Choroid plexus epithelial cell (primary cell): ENCODE measurements at places on chromosomes 5 and 9.

- DNase-seq: no peak
Observed at GRCh38 chr5:14235872-14236271, 92.7 kb downstream of the TRIO start.

DNA sequence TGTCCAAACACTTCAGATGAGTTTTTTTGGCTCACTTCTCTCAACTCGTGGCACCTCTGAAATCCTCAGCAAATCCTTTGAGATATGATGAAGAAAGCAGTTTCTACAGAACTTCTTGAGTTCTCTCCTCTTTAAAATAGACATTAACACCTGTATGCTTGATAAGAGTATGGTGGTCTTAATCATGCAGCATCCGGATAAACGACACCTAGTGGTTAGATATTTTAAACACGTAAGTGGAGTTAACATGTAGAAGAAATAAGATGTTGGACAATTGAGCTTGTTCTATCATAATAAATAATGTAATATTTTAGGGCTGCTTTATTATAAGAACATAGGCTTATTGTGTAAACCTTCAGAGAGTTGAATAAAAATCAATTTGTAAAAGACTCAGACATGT, 324.8 kb downstream of the CYLC2 start:
- DNase-seq: peak; percentile 3

- no peak for DNase-seq
Observed at GRCh38 chr9:113742878-113743277, 133.2 kb upstream of the ZNF618 start.

DNA sequence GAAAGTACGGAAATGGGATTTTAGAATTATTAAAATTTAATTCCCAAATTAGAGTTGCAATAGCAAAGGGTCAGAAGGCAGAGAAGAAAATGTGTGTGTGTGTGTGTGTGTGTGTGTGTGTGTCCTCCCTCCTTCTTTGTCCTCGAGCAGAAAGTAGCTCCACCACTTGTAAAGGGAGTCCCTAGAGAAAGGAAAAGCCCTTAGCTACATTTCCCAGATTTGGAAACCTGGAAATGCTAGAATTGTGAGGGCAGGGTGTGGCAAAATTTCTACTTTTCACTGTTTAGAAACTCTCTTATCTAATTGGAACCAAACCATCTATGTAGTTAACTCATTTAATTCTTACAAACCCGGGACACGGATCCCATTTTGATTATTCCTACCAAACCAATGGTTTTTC, 33.2 kb upstream of the LIFR start:
- no peak for DNase-seq

GRCh38 chr9:101366038-101366756, 18.6 kb downstream of the BAAT start:
- DNase-seq: no peak

DNA sequence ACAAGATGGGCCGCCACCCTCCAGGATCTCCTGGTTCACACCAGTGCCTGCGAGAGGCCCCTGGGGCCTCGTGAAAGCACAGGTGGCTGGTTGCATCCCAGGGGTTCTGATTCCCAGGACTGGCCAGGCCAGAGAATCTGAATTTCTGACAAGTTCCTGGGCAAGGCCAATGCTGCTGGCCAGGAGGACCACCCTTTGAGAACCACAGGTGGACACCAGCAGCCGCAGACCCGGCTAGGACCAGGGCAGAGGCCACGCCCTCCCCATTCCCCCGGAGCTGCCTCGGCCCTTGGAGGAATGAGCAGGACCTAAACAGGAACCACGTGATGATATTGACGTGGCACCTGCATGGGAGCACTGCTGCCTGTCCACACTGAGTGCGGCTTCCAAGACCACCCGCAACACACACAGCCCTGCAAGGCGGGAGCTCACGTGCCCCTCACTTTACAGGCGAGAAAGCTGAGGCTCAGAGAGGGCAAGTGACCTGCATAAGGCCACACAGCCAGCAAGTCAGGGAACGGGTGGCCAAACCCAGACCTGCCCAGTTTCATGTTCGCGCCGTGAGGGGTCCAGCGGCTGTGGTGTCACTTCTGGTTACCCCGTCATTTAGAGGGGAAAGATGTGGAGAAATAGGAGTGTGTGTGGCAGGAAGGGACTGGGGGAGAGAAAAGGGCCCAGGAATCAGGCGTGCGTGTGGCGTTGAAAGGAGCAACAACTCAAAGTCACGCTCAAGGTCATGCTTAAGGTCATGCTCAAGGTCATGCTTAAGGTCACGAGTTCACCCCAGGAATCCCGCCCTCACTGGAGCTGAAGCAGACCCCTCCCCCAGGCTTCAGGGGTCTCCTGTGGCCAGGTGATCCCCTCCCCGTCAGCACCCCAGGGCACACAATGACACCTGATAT, 105.9 kb upstream of the IER5L start:
- DNase-seq: no peak

GRCh38 chr5:4207486-4207885, 611.9 kb downstream of the IRX1 start:
- no peak for DNase-seq

- no peak for DNase-seq
Observed at GRCh38 chr5:58088941-58089340, 370.9 kb downstream of the PLK2 start.

DNA sequence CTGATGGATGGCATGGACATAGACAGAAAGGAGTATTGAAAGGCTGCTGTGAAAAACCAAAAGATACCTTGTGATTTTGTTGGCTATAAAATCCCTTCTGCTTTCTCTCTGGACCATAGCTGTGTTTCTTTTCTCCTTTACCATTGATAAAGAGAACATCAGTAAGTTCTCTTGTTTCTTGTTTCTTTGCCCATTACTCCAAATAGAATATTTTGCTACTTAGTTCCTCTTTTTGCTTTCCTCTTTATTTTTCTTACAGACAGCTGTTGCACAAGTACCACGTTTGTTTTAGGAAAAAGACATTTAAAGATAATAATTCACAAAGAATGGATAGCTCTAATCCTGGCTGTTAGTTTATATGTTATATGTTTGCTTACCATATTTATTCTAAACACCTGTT, 1129.2 kb downstream of the DTWD2 start:
- DNase-seq: no peak

DNA sequence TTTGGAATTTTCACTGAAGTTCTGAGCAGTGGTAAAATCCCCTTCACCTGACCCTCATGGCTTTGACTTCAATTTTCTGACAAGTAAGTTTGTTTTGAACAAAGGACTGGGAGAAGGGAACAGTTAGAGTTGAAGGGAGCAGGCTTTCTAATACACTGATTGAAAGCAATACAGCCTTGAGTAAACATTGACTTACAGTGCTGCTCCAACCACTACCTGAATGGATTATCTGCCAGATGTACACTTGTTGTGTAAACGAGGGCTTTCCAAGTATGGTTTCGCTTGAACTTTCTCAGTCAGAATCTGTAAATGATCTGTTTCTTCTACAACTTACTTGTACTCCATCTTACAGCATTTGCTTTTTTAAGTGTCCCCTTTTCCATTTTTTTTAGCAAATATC, 1414.9 kb upstream of the NUDT12 start:
- DNase-seq: no peak

DNA sequence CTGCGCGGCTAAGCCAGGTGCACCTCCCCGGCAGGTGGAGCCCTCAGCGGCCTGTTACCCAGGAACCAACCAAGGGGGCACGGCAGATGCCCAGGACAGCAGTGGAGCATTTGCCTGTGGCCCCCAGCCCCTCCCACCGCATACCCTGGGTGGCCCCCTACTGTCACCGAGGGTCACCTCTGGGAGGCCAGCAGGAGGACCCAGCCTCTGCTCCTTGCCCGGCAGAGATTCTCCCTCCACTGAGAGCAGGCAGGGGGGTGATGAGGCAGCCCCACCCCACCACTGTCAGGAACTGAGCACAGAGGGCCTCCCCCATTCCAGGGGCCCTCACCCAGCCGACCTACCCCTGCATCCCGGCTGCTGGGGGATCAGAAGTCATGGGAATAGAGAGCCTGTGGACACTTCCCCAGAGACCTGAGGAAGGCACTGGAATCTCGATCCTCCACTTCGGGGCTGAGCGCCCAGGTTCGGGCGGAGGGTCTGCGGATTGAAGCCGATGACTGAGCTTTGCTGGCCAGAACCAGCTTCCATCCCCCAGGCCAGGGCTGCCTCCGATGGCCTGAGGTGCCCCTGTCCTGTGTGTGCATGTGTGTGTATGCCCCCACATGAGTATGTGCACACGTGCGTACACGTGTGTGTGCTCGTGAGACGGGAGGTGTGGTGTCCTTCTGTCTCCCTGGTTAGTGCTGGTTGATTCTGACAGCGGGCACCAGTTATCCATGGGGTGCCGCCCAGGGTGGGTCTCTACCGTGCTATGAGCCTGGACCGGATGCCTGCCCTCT, at the start of gene QRFP:
QRFP (minus strand) TSS at position 580 of the 782 bp plus-strand sequence. CDS start 2,974 bp downstream, outside the sequence.
- no peak for DNase-seq

DNA sequence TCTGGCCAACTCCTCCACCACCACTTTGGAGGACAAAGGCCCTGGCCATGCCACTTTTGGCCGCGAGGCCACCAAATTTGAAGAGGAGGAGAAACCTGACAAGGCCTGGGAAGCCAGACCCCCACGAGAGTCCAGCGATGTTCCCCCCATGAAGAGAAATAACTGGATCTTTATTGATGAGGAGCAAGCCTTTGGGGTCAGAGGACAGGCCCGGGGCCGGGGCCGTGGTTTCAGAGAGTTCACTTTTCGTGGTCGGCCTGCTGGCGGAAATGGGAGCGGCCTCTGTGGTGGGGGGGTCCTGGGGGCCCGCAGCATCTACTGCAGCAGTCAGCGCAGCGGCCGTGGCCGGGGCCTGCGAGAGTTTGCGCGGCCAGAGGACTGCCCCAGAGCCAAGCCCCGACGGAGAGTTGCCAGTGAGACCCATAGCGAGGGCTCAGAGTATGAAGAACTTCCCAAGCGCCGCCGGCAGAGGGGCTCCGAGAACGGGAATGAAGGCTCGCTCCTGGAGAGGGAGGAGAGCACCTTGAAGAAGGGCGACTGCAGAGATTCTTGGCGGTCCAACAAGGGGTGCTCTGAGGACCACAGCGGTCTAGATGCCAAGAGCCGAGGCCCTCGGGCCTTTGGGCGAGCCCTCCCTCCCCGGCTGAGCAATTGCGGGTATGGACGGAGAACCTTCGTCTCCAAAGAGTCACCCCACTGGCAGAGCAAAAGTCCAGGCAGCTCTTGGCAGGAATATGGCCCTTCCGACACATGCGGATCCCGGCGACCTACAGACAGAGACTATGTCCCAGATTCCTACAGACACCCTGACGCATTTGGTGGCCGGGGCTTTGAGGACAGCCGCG, 27.4 kb upstream of the POMT1 start:
- no peak for DNase-seq

- DNase-seq: no peak
Observed at GRCh38 chr5:128101676-128102075, 18.1 kb downstream of the SLC12A2 start.

- peak; percentile 86 for DNase-seq
Observed at GRCh38 chr5:81164936-81165335, 68.2 kb upstream of the CKMT2 start.

GRCh38 chr9:27489087-27489876, 34.8 kb upstream of the IFNK start:
- no peak for DNase-seq

- no peak for DNase-seq
Observed at GRCh38 chr9:120944434-120944843, 17.8 kb upstream of the TRAF1 start.

DNA sequence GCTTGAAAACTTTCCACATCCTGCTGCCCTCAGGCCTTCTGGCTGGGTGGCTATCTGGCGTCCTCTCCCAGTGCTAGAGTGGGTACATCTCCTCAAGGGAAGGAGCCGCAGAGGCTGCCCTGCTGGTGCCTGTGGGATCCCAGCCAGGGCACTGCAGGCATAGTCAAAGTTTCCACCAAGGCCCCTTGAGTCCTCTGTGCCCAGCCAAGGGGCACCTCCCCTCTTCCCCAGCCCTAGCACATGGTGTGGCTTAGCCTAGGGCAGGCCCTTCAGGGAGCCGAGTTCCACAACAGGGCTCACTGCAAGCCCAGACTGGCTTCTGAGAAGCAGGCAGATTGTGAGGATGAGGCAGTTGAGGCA, 103.2 kb downstream of the RGS3 start:
- DNase-seq: no peak

DNA sequence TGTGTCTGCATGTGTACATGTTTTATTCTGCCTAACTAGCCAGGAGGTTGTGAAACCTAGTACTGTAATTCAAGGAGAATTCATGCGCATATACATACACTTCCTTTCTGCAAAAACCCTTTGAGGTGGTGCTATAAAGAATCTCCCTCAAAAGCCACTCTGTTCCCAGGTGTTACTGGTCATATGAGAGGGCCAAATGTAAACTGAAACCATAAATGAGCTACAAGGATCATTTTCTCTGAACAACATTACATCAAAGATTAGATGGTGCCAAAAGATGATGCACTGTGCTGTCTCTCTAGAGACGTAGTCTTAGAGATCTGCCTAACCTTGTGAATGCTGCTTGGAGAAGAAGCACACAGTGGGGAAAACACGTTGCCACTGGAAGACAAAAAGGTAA, 15.7 kb downstream of the NREP start:
- DNase-seq: peak; percentile 66

- DNase-seq: no peak
Observed at GRCh38 chr9:129602598-129603415, 18.1 kb downstream of the C9orf50 start.

- no peak for DNase-seq
Observed at GRCh38 chr5:98110791-98111190, 662.7 kb upstream of the RGMB start.

DNA sequence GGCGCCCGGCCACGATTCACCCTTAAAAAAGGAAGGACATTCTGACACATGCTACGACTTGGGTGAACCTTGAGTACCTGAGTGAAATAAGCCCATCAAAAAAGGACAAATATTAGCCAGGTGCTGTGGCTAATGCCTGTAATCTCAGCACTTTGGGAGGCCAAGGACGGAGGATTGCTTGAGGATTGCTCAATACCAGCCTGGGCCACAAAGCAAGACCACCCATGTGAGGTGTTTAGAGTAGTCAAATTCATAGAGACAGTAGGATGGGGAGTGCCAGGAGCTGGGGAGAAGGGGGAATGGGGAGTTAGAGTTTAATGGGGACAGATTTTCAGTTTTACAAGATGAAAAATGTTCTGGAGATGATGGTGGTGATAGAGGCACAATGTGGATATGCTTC, 32.1 kb upstream of the IER5L start:
- no peak for DNase-seq

- DNase-seq: no peak
Observed at GRCh38 chr9:99004717-99005460, 61.2 kb downstream of the COL15A1 start.

DNA sequence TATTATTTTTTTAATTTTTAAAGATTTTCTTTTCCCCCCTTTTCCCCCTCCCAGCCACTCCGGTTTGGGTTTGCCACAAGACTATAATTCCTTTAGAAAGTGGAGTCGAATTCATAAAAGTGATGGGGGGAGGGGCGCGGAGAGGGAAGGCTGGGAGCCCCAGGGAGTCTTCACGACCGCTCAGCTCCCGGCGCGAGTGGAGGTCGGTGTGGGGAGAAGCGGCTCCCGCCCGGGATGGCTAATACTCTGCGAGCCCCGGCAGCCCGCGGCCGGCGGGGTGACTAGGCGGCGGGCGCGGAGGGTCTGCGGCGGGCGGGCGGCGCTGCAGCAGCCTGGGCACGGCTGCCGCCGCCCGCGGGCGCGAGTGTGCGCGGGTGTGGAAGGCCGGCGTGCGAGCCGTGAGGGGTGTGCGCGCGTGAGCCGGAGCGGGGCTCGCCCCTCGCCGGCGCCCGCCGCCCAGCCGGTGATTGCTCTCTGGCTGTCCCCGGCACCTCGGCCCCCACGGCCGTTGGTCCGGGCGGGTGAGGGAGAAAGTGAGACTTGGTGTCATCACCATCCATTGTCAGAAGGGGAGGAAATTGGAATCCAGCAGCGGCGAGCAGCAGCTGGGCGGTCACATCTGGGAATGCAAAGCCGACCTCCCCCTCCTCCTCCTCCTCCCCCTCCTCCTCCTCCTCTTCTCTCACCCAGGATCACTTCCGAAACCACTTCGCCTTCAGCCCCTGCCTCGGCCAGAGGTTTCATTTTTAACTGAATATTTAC, at the start of gene PARP8:
PARP8 (plus strand) TSS at position 377 of the 762 bp plus-strand sequence. CDS start 459 bp downstream, outside the sequence.
- peak; percentile 51 for DNase-seq
